ENCODE measurements at places on chromosomes 11 and 22.

DNA sequence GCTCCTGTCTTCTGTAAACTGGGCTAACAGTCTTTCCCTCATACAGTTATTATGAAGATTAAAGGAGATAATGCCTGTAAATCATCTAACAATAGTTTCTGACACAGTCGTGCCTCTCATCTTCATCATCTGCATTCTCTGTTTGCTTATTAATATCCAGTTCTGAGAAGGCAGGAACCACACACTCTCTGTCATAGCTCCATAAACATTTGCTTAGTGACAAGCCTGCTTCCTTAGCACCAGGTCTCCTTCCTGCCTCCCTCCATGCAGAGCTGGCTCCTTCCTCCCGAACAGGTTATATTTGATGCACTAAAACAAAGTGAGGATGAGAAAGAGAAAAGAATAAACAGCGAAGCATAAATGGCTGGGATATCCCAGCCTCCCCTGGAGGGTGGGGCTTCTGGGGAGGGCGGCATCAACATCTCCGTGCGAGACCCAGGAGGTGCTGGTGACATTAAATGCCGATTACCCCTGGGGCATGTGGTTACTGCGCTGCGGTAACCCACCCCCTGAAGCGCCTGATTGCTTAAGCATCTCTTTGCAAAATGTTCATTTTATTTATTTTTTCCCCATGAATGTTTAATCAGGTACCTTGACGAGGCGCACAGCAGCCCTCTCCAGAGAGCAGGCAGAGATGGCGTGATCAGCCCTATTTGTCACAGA is 404.9 kb downstream of the NXPE2 start:
- no peak for DNase-seq

DNA sequence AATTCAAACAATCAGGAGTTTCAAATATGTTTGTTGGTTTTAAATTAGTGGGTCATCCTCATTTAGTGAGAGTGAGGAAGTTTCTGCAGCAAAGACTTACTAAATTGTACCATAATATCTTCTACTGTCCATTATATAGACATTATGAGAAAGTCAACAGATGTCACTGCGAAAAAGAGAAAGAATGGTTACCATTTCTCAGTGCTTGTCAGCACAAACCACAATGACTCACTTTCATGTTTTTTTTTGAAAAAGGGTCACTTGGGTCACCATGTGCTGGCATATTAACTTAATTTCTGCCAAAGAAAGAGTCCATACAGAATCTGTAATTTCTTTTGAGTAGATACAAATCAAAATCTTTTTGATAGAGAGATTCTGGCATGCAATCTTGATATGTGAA is 924.6 kb upstream of the FAT3 start:
- DNase-seq = no peak

GRCh38 chr11:65554057-65554818 is 3.9 kb downstream of the LTBP3 start:
- DNase-seq = no peak

- no peak for DNase-seq
Measured at GRCh38 chr11:96758957-96759356, 369.1 kb downstream of the JRKL start.

DNA sequence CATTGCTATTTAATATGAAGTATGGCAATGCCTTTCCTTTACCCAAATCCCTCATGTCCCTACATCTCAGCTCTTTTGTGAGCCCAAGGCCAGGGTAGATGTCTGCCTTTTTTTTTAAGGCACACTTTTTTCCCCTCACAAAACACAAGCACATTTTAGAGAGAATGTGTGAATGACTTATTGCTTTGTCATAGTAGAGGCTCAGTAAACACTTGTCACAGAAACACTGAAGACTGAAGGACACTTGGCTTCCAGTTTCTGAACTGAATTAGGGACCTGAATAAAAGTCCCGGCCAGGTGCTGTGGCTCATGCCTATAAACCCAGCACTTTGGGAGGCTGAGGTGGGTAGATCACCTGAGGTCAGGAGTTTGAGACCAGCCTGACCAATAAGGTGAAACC is 2.9 kb upstream of the SCGB2A2 start:
- DNase-seq = no peak

DNA sequence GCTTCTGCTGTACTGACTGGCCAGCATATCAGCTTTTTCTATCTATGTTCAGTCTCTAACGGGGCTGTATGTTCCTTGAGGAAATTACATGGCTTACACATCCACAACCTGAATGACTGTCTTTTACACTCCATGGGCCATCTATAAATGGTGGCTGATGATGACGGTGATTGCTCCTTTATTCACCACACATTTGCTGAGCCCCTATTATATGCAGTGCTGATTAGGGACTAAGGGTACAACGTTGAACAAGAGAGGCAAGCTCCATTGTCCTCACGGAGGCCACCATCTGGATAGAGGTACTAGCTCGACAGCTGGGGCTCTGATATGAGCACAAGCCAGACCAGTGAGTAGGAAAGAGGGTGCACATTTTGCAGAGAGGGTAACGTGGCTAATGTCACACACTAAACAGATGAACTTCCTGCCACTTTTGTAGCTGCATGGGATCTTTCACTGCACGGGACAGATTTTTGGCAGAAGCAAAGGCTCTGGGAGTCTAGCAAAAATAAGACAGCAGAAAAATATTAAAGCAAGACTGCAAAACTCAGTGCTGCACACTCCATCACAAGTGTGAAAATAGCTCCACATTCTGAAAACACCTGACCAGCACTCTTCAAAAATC is 30.6 kb downstream of the DRD2 start:
- DNase-seq = no peak

DNA sequence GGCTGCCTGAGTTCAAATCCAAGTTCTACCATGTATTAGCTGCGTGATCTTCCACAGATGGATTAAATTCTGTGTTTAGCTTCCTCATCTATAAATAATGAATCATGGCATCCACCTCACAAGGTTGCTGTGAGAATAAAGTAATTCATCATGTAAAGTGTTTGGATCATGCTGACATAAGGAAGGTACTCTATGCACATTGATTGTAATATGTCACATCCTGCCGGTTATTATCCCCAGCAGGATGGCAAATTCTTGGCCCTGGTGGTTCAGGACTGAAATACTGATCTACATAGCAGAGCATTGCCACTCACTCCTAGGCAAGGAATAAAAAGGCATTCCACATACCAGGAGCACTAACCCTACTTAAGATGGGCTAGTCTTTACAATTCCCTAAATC is 40.8 kb downstream of the LGR4 start:
- no peak for DNase-seq

- no peak for DNase-seq
Measured at GRCh38 chr11:45345491-45345890, 59.4 kb upstream of the SYT13 start.

DNA sequence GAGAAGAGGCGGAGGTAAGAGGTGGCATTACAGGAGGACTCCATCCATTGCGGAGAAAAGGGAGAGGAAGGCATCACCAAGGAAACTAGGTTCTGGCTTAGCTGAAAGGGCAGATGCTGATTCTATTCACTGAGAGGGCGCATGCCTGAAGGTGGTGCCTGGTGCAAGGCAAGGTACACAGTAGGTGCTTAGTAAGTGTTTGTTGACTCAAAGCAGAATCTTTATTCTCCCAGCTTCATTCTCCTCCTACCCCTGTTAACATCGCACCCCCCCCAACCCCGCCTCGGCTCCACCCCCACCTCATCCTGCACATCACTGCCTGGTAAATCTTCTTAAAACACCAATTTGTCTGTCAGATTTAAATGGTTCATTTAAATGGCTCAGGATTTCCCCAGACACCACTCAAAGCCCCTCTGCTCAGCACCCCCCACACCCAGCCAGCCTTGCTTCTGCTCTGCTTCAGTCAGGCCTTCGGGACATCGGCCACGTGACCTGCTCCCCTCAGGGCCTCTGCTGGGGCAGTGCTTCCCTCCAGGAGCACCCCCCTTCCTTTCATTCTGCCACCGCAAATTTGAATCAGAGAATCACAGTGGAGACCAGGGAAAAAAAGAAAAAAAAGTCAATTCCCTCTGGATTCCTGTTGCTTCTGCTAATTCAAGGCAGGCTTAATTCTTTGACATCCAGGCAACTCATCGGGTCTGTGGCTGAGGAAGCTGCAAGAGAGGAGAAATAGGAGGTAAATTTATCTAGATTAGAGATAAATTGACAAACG is 17.8 kb upstream of the RCN1 start:
- DNase-seq = no peak

DNA sequence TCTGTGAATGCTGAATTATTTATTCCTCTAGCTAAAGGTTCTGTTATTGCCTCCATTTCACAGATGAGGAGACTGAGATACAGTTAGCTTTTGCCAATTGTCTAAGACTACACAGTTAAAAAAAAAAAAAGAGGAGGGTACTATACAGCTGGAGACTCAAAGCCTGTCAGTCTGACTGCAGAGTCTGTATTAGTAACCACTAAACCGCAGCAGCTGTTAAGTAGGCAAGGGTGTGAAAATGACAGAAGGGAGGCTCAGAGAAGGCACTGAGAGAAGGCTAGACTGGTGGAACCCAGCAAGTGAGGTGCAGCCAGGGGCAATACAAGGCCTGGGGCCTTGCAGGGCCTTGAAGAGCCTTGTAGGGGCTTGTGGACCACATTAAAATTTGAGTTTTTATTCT is 181.2 kb downstream of the CSNK2A3 start:
- DNase-seq = peak; percentile 14

DNA sequence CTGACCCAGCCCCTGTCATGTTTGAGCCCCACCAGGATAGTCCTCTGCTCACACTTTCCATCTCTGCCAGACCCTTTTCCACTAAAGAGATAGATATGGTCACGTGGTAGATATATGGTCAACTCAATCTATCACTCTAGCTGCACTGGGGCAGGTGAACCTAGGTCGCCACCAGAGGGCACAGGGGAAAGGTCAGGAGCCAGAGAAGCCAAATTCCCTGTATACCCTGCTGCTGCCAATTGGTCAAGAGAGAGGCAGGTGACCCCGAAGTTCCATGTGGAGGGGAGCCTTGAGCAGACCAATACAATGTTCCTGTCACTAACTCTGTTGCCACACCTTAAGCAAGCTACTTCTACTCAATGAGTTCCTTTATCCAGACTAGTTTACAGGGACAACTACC is 101.1 kb upstream of the GALNT18 start:
- DNase-seq = no peak

DNA sequence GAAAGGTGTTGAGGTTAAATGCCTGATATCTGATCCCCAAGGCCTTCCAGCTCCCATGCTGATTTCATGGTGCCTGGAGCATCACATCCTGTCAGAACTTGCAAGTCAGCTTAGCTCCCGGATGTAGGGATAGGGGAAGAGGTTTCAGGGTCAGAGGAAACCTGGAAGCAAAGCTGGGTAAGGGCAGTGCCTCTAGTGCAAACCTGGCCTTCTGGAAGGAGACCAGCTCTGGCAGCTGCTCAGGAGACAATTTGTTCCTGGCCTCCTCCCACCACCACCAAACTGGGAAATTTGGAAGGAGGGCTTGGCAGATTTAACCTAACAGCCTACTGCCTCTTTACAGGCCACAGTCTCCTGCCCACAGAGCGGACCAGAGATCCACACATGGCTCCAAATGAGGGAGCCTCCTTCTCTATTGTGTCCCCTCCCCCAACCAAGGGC is 9.2 kb upstream of the TSKU start:
- DNase-seq = no peak

DNA sequence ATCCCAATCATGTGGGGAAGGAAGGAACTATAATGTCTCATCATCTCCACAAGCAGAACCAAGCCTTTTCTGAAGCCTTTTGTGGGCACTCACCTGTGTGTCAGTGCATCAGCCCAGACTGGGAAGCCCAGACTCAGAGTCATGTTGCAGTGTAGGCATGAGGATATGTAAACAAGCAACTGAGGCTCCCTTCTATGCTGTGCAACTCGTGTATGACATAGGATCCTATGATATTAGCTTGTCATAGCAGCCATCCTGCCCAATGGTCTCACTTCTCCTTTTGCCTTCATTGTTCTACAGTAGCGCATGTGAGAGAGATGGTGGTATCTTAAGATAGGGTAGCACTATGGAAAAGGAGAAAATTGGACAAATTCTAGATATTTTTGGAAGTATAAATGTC is 103.4 kb upstream of the OLFML1 start:
- no peak for DNase-seq

- peak; percentile 92 for DNase-seq
Measured at GRCh38 chr22:24146194-24146616, 35.1 kb upstream of the SUSD2 start.

GRCh38 chr11:84339796-84340195 is 1053.6 kb upstream of the CCDC90B start:
- no peak for DNase-seq

DNA sequence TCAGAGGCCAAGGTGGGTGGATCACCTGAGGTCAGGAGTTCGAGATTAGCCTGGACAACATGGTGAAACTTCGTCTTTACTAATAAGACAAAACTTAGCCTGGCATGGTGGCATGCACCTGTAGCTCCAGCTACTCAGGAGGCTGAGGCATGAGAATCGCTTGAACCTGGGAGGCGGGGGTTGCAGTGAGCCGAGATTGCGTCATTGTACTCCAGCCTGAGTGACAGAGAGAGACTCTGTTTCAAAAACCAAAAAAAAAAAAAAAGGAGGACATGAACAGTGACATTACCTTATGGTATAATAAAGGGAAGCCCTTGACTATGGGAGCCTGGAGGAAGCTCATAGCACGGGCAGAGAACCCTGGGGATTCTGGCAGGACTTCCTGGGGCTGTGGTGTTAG is 16.5 kb upstream of the PLEKHB1 start:
- DNase-seq = peak; percentile 6

GRCh38 chr11:24819006-24819405 is 322.2 kb downstream of the LUZP2 start:
- no peak for DNase-seq

DNA sequence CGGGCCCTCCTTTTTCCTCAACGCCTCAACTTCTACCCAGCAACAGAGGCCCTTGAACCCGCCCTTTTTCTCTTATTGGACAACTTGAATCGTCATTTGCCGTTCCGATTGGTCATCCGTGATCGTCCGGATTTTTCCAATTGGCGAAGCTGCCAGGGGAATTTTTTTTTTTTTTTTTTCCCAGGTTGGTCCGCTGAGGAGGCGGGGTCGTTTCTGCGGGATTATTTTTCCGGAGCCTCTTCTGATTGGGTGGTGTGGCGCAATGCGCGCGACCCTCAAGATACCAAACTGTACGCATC is 465 bp upstream of the TTC9C start:
- DNase-seq = peak; percentile 88

- no peak for DNase-seq
Measured at GRCh38 chr11:86499723-86500129, 125.0 kb downstream of the CCDC81 start.

DNA sequence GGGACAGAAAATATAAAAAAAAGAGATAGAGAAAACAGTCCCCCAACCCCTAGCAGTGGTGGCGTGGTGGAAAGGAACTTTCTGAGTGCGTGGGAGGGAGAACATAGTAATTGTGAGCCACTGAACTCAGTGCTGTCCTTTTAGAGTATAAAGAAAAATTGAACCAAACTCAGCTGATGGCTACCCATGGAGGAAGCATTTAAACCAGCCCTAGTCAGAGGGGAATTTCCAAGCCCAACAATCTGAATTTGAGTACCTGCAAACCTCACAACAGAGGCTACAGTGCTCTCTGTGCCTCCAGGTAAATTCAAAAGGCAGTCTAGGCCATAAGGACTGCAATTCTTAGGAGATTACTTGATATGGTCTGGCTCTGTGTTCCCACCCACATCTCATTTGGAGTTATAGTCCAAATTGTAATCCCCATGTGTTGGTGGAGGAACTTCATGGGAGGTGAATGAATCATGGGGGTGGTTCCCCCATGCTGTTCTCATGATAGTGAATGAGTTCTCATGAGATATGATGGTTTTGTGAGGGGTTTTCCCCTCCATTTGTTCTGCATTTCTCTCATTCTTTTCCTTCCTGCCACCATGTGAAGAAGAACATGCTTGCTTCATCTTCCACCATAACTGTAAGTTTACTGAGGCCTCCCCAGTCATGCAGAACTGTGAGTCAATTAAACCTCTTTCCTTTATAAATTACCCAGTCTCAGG is 687.8 kb downstream of the FAM181B start:
- no peak for DNase-seq

Data from HL-60 (cell line).